ENCODE measurements at places on chromosomes 6 and 20.

DNA sequence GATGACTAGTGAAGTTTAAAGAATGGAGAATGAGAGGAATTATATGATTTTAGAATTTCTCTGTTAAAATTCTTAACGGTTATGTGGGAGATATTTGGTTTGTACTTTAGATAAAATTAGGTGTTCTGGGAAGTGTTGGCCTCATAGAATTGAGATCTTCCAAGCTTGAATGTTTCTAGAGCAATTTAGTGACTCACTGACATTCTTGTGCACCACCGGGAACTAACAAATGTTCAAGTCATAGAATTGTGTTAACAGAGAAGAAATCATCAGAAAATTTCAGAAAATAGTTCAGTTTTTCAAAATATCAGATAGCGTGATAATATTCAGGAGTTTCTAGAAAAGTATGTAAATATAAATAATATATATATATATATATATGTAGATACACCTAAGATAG is 67.9 kb upstream of the BMP5 start:
- no peak for DNase-seq

- no peak for DNase-seq
These were observed 826 bp downstream of the RIMS4 start for GRCh38 chr20:44809380-44810060.

DNA sequence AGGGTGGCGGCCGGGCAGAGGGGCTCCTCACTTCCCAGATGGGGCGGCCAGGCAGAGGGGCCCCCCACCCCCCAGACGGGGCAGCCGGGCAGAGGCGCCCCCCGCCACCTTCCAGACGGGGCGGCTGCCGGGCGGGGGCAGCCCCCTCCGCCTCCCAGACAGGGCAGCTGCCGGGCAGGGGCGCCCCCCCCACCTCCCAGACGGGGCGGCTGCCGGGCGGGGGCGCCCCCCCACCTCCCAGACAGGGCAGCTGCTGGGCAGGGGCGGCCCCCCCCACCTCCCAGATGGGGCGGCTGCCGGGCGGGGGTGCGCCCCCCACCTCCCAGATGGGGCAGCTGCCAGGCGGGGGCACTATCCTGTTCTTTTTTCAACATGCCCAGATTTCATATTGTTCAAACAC is 78.2 kb upstream of the DST start:
- DNase-seq: no peak

- DNase-seq: no peak
These were observed 58.5 kb downstream of the HS3ST5 start for GRCh38 chr6:114284281-114284680.

GRCh38 chr6:159689001-159689400 is 4.0 kb downstream of the SOD2 start:
- DNase-seq: no peak

DNA sequence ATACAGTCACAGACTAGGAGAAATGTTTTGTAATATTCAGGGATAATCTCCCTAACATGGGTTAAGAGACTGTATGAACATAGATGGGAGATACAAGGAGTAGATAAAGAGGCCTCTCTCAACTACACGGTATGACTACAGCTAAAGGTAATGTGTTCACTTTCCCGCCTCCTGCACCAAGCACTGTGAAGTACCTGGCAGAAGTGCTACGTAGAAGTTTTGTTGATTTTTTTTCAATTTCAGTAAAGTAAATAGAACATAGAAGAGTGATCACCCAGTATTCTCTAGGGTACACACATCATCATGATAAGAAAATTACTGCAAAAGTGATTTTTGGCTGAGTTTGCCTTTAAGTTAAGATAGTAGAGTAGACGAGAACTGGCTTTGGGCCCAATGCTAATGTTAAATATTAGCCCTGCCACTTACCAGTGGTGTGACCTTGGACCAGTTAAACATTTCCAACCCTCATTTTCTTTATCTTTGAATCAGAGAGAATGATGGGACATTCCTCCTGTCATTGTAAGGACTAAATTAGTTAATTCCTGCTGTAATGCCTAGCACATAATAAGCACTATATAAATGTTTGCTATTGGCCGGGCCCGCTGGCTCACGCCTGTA is 183.6 kb downstream of the COL9A1 start:
- no peak for DNase-seq

- DNase-seq: peak; percentile 58
These were observed 4.0 kb downstream of the ZSWIM3 start for GRCh38 chr20:45861221-45862075.

DNA sequence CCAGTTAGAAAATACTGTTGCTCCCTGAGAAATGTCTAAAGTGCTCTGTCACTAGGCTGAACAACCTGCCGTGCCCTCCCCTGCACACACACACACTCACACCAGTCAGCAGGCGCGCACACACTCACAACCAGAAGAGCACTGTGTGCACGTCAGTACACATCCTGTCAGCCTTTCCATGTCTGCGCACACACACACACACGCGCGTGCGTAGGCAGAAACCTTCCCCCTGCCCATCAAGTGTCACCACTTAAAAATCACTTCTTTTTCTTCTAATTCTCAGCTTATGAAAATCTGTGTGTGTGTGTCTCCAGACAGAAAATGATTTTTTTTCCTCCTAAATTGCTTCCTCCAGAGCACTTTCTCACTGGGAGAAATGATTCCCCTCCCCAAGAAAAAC is 100.3 kb downstream of the EDN3 start:
- DNase-seq: no peak

DNA sequence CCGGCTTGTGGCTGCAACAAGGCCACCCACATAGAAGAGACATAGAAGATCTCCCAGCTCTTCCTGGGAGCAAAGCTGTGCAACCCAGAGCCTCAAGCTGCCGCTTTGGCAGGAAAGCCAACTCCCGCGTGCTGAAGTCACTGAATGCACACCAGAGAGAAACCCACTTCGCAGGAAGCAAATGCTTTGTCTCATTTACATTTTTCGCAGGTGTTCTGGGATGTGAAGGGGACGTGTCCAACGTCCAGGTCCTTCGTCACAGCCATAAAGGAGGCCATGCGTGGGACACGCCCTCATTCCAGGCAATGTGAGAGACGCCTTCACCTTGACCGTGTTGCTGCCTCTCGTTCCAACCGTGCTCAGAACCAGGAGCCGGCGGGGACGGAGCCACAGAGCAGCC is 24.4 kb downstream of the KCNQ2 start:
- no peak for DNase-seq

DNA sequence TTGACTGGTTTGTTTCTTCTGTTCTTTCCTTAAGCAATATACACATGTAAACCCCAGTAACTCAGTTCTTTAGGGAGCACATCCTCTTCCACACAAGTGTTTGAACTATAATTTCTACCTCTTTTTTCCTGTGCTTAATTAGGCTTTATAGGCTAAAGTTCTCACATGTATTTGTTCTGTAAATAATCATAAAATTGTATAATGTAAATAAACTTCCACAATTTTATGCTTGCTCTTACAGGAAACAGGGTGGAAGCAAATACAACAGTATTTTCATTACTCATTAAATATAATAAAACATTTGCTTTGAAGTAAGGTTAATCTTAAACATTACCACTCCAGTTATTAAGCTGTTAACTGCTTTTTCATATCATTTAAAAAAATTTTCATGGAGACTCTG is 26.9 kb downstream of the GPRC6A start:
- no peak for DNase-seq

GRCh38 chr6:158459726-158460125 is 100.2 kb upstream of the TMEM181 start:
- no peak for DNase-seq

DNA sequence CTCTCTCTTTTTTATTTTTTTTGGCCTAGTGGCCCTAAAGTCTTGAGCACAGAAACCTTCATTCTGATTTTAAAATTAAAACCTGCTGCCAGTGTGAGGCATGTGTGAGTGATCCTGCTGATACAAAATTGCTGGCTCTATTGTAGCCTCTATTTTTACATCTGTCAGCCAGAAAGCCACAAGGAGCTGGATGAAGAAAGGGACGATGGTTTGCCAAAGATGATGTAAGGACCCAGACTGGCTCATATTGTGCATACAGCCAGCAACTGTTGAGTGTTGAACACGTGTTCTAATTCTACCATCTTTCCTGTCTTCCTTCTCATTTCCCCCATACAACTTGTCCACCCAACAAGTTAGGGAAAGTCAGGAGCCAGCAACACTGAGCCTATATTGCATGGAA is 40.8 kb upstream of the ATXN1 start:
- no peak for DNase-seq

- DNase-seq: no peak
These were observed 2.5 kb downstream of the FYN start for GRCh38 chr6:111870742-111871064.

Data from erythroblast (primary cell).